ENCODE measurements at places on chromosomes 12 and 14.

- no peak for DNase-seq
Observed at GRCh38 chr14:54627219-54627539, 60.3 kb downstream of the SAMD4A start.

- no peak for DNase-seq
Observed at GRCh38 chr12:2490831-2491230, 303.9 kb upstream of the FKBP4 start.

GRCh38 chr14:49769171-49769570 is 1.2 kb downstream of the KLHDC2 start:
- no peak for DNase-seq

GRCh38 chr12:79595273-79595672 is 95.5 kb downstream of the PAWR start:
- DNase-seq, result no peak

- DNase-seq, result peak; percentile 35
Observed at GRCh38 chr12:124480469-124481256, 86.7 kb downstream of the NCOR2 start.
